ENCODE measurements at places on chromosomes 1 and 21.
A peak's percentile ranks its signal among the peaks of the same experiment; 100 is the strongest.

DNA sequence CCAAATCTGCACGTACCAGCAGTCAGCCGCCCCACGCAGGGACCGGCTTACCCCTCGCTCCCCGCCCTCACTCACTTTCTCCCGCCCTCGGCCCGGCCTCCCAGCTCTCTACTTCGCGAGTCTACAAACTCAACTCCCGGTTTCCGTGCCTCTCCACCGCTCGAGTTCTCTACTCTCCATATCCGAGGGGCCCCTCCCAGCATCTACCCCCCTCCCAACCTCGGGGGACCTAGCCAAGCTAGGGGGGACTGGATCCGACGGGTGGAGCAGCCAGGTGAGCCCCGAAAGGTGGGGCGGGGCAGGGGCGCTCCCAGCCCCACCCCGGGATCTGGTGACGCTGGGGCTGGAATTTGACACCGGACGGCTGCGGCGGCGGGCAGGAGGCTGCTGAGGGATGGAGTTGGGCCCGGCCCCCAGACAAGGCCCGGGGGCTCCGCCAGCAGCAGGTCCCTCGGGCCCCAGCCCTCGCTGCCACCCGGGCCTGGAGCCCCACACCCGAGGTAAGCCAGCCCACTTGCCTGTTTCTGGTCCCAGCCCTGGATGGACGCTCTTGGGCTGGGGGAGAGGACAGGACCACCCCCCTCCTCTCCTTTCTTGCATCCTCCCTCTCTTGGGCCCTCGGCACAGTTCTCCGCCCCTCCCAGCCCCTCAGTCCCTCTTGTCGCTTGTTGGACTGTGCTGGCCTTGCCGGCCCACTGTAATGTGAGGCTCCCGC, at the start of gene ARTN:
ARTN (plus strand) TSS at position 416 of the 715 bp plus-strand sequence. CDS start 1,856 bp downstream, outside the sequence.
- DNase-seq, result no peak

DNA sequence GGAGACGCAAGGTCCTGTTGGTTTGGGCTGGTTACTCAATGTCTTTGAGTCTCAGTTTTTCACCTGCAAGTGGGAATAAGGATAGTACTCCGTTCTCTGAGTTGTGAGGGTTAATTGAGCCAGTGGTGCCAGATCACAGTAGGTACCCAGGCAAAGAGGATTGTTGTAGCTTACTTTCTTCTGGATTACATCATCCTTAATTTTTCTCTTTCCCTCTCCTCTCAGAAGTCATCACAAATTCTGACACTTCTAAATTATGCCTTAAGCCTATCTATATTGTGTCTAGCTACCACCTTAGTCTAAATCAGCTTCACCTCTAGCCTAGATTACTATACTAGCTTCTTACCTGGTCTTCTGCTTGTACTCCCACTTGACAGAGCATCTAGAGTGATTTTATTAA, 149.5 kb downstream of the ROR1 start:
- no peak for DNase-seq

GRCh38 chr1:151282883-151283725, 1.0 kb downstream of the ZNF687 start:
- DNase-seq, result no peak

- DNase-seq, result no peak
Measured at GRCh38 chr1:157310401-157310800, 172.2 kb upstream of the ETV3 start.

DNA sequence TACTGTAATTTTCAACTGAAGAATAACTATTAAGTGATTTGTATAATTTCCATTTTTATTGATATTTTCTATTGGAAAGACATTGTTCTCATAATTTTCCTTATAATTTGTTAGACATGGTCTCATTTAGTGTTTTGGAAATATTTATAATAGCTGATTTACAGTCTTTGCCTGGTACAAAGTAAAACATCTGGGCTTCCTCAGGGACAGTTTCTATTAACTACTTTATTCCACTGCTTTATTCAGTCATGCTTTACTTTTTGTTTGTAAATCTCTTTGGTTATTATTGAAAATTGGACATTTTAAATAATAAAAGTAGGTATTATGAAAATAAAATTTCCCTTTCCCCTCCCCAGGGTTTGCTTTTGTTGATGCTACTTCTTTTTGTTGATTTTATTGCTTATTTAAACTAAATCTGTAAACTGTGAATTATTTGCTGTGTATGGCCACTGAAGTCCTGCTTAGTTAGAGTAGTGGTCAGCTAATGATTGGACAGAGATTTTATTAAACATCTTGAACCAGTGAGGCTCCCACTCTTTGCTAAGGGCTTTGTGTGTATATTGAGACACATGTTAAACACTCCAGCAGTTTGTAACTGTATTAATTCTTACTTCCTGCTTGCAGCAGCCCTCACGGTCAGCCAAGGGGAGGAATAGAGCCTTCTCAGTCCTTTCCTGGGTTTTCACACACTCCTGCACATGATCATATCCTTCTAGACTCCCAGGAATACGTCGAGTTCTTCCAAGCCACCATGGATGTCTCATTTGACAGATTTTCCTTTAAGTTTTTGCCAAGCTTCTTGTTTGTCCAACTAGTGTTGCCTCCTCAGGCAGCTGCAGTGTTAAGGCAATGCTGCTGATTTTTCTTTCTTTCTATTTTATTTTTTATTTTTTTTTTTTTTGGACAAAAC, 994.6 kb upstream of the PRMT6 start:
- DNase-seq, result no peak

DNA sequence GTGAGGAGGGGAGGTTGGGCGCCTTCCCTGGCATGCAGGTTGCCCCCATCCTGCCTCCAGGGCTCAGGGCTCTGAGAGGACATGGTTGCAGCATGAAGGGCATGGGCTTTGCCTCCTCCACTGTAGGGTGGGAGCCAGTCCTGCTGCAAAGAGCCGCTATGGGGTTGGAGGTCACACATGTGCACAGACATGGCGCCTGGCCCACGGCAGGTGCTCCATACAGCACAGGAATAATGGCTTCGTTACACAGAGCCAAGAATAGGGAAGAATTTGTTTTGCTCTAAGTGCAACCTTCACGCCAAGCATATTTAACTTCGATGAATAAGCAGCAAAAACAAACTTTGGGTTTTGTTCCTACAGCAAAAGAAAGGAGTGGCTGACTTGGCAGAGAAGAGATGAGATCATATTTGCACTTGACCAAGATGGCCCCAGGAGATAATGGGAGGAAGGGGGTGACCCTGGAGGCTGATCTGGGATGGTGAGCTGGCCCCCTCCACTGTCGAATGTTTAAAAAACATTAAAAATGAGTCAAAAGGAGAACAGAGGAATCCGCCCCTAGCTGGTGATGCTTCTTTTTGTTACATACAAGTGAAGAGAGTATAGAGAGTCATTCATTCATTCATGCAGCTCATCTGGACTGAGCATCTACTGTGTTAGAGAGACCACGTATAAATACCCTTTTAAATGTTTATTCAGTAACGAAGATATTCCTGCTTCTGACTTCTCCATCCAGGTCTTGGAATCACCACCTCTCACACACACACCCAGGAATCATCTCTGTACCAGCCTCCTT, 12.4 kb upstream of the C2CD2 start:
- no peak for DNase-seq

- no peak for DNase-seq
Measured at GRCh38 chr1:202143011-202143767, 1.3 kb downstream of the ARL8A start.

GRCh38 chr21:40200946-40201345, 333.7 kb downstream of the PCP4 start:
- no peak for DNase-seq

GRCh38 chr1:63255153-63255552, 67.2 kb upstream of the FOXD3 start:
- DNase-seq, result no peak

GRCh38 chr1:11485191-11485590, 6.2 kb downstream of the DISP3 start:
- no peak for DNase-seq

GRCh38 chr1:116570358-116571214, at the start of gene CD58:
Gene CD58 (minus strand): TSS chr1:116571026. CDS start chr1:116570972, 54 bp downstream.
- peak; percentile 79 for DNase-seq

DNA sequence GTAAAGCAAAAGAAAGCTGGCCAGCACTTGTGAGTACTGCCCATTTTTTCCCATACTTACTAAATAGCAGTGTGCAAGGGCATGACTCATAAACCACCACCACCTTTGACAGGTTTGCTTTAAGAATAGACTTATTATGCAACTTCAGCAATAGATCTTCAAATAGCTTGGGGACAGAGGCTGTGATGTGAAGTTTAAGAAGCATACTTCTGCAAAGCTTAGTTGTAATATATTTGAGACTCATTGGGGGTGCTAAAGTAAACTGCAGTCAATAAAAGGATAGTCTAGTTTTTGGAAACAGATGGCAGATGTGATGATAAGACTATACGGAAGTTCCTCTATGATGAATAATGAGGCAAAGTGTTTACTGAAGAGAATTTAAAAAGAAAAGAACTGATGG, 210.0 kb downstream of the PLA2G4A start:
- no peak for DNase-seq

DNA sequence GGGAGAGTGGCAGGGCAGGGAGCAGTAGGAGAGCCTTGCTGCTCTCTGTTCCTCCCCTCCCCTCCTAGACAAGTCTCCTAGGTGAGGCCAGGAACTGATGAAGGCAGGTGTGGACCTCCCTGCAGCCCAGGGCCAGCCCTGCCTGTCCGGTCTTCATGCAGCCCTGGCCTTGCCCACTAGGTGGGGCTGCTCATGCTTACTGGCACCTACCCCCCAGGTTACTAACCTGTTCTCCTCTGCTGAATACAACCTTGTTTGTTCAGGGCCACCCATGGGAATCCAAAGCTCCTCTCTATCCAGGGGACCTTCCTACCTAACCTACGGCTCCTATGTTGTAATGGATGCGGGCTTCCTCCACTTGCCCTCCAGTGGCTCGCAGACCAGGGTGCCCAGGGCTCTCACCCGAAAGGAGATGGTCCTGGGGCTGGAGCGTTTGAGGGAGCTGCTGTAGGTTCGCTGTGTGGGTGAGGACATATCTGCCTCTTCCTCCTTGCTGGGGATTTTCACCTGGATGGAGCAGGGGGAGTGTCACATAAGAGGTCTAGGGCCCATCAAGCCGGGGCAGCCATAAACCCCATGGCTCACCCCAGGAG, 7.9 kb upstream of the TNNT2 start:
- DNase-seq, result peak; percentile 77

DNA sequence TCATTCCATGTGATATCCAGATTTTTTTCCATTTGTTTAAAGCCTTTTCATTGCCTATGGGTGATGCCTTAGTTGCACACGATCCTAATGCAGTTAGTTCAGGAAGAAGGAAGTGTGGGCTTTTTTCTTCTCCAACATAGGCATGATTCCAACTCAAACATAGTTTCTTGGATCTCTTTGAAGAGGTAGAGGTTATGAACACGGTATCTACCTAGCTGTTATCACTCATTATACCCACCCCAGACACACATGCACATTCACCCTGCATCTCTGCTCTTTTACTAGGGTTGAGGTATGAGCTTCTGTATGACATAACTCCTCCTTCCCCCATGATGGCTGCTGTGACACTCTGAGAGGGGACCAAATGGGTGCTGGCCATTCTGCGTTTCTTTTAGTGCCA, 122.1 kb upstream of the ZNF648 start:
- no peak for DNase-seq

- no peak for DNase-seq
Measured at GRCh38 chr1:174797398-174797797, 202.3 kb upstream of the CACYBP start.

DNA sequence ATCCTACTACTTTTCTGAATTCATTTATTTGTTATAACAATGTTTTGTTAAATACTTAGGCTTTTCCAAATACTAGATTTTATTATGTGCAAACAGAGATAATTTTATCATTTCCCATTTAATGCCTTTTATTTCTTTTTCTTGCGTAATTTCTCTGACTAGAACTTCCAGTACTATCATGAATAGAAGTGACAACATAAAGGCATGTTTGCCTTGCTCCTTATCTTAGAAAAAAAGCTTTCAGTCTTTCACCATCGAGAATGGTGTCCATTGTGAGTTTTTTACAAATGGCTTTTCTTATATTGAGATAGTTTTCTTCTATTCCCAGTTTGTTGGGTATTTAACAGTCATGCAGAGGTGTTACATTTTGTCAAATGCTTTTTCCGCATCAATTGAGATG, 453.1 kb upstream of the ZP4 start:
- DNase-seq, result no peak

- DNase-seq, result peak; percentile 39
Measured at GRCh38 chr1:111275079-111275478, 15.6 kb upstream of the CHIA start.

GRCh38 chr1:147252540-147252939, 10.1 kb downstream of the CHD1L start:
- no peak for DNase-seq

DNA sequence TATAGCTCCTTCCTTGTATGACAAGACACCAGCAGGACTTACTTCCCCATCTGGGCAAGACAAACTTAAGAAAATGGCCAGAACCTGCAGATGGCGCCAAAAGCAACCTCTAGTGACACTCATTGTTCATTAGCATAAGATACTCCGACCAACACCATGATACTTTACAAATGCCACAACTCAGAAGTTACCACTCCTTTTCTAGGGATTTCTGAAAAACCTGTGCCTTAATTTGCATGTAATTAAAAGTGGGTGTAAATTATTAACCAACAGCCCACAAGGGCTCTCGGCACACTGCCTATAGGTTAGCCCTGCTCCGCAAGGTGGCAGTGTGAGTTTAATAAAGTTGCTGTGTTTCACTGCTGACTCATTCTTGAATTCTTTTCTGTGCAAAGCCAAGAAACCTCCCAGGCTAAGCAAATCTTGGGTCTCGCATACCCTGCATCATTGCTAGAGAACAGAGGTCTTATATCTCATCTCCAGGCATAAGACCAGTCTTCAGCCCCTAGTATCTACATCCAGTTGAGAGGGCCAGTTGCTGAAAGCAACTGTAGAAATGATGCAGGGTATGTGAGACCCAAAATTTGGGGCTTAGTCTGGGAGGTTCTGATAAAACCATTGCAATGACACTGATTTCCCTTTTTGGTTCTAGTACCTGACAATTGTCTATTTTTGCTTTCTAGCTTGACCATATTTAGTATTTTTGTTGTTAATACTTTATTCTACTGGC, 86.4 kb downstream of the FAF1 start:
- DNase-seq, result peak; percentile 15

- DNase-seq, result no peak
Measured at GRCh38 chr1:76933847-76934815, 66.9 kb downstream of the ST6GALNAC5 start.

- no peak for DNase-seq
Measured at GRCh38 chr1:20052386-20052785, 17.6 kb upstream of the PLA2G5 start.

DNA sequence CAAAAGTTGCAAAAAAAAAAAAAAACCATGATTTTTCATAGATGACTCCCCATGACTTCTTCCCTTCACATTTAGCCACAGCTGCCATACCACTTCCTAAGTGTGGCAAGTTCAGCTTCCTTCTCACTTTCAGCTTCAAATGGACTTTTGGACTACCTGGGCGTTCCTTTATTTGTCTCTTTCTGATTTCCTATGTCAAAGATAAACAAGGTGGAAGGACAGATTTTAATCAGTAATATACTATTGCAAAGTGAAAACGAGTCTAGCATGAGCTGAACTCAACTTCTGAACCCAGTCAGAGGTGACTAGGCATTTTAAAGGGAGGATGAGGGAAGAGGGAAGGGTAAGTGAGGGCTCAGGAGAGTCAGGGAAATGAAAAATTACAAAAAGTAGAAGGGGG, 14.4 kb upstream of the SCCPDH start:
- DNase-seq, result no peak

- DNase-seq, result peak; percentile 42
Measured at GRCh38 chr1:44084998-44085675, 33.5 kb upstream of the KLF17 start.

GRCh38 chr1:109198043-109198695, 15.5 kb upstream of the SARS1 start:
- peak; percentile 56 for DNase-seq

GRCh38 chr1:244214009-244214967, 163.2 kb downstream of the ZBTB18 start:
- DNase-seq, result peak; percentile 82

GRCh38 chr1:221706876-221707582, 34.9 kb downstream of the DUSP10 start:
- no peak for DNase-seq

Data from H54 (cell line).